ENCODE measurements at places on chromosomes 3 and 15.
A peak's percentile ranks its signal among the peaks of the same experiment; 100 is the strongest.

- DNase-seq: no peak
These were observed 82.4 kb upstream of the DLG1 start for GRCh38 chr3:197380786-197381185.

DNA sequence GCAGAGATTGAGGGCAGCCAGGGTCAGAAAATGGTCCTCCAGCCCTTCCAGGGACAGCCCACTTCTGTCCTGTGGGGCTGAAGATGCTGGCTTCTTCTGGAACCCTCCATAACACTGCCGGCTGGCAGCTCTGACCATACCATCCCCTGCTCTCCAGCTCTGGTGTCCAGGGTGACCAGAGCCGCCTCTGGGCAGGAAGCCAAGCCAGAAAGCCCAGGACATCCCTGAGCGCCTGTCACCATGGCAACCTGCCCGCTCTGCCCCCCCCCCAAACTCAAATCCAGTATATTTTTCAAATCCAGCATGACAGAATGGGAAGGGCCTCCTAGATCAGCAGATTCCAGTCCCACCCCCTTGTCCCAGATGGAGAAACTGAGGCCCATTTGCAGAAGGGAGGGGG, 420 bp upstream of the TMIE start:
- DNase-seq: no peak

DNA sequence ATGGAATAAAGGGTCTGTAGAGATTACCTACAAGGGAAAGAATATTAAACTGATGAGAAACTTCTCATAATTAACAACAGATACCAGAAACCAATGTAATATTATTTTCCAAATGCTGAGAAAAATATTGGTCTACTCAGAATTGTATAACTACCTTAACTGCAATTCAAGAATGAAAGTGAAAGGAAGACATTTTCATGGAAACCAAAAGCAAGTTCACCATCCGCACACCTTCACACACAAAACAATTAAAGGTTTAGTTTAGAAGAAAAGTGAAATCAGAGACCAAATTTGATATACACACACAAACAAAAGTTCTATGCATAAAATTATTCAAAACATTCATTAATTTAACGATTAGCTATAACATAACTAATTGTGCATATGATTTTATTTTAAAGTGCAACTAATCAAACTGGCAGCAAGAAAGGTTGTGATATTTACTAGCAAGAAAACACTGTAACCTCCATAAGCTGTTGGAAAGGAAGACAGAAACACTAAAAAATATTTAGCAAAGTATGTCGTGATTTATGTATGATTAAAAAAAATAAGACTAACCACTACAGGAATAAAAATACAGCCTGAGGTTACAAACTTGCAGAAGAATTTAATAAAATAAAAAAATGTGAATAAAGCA, 395.5 kb downstream of the FGF12 start:
- no peak for DNase-seq

DNA sequence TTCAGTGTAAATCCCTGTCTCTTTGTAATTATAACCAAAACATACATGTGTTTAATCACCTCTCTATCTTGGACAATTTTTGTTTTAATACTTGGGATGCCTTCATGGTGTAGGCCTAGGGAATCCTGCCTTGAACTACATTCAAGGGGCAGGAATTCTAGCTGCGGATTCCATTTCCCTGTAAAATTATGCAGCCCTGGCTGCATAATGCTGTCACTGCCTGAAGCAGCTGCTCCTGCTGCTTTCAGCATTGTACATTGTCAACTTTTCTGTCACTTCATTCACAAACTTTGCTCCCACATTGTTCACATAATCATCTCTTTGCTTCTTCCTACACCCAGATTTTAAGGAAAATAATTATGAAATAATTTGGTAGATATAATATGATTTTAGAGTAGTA, 638.7 kb downstream of the RBMS3 start:
- DNase-seq: no peak

DNA sequence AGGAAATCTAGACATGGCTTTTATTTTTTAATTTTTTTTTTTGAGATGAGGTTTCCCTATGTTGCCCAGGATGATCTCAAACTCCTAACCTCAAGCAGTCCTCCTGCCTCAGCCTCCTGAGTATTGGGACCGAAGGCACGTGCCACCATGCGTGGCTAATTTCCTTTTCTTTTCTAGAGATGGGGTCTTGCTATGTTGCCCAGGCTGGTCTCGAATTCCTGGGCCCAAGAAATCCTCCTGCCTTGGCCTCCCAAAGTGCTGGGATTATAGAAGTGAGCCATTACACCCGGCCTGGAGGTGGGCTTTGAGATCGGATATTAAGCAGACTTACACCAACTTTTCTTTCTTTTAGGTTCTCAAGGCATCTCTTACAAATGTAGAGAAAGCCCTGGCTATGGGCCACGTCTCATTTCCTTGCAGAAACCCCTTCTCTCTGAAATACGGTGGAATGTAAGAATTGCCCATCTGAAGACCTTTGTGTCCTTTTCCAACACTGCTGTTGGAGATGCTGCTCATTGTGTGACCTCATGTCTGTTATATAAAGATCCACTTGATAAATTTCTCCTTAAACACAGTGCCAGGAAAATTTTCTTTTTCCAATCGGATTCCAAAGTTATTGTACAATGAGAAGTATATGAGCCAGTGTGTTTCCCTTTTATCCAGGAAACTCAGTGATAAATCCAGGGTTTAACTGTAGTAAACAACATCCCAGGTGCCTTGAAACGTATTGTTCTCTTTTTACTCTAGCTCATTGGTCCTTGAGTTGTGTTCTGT, 36.8 kb upstream of the CFAP161 start:
- DNase-seq: no peak

GRCh38 chr3:185586686-185587039, 568 bp downstream of the SENP2 start:
- no peak for DNase-seq

- DNase-seq: no peak
These were observed 89.5 kb downstream of the ZMAT3 start for GRCh38 chr3:178982137-178982536.

GRCh38 chr3:196662711-196663571, 23.4 kb downstream of the NRROS start:
- no peak for DNase-seq

DNA sequence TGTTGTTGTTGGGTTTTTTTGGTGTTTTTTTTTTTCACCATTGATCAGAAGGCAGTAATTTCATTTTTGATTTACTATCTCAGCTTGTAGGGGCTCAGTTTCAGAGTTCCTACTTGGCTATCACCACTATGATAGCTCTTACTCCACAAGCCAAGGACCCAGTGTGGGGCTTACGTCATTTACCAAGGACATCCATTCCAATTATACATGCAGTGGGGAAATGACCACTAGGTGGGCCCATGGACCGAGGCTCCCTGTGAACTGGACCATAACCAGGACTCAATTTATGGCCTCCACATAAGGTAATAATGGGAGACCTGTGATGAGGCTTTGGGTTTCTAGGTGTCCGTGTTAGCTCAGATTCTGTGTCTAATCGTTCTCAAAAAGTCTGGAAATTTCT, 67.5 kb upstream of the CACNA1D start:
- no peak for DNase-seq

DNA sequence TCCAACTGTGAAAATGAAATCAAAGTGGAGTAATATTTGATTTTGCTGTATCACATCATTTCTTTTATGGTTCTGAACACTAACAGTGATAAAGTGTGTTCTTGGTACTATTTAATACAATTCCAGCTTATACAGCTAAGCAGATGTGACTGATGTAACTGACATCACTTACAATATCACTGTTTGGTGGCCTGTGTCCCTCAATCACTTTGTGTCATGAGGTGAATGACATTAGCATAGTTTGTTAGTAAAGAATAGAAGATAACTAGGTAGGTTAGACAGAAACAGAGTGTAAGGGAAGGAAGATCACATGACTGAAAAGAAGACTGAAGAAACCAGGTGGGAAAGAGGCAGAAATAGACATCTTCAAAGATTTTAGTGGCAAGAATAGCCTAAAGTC, 138.7 kb downstream of the AQP9 start:
- no peak for DNase-seq

GRCh38 chr3:133932009-133932408, 36.3 kb upstream of the RAB6B start:
- DNase-seq: no peak

DNA sequence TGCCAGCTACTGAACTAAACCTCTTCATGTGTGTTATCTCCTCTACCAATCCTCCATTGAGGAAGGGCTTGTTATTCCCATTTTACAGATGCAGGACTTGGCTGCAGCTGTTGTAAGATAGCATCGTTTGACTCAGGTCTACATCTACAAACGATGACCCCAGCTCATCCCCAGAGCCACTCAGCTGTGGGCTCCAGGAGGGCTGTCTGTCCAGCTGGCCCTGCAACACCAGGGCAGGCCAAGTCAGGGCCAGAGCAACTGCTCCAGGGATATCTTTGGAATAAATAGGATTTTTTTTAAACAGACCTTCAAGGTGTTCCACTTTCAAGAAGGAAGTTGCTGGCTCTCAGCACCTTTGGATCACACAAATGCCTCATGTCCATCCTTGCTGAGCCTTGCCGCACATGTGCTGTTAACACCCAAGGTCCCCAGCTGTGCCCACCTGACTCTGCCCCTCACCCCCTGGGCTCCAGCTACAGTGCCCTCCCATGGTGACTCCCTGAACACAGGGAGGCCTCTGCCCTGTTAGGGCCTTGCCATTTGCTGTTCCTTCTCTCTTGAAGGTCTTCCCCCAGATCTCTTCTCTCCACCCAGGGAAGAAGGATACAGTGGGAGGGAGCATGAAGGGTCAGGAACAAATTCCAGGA, 31.0 kb downstream of the ALDH1L1 start:
- DNase-seq: no peak

DNA sequence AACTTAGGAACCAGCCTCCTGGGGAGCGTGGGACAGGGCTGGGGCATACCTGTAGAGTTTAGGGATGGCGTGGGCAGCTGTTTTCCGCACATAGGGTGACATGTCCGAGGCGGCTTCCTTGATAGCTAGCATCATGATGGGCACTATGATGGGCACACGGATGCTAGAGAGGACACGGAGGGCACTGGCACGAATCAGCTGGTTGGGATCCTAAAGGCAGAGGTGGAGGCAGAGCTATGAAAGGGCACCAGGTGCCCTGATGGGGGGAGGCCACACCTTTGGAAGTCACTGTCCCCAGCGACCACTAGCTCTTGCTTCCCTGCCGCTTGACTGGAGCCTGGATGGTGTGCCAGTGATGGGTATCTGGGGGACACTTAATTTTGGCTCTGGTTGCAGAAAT, 28.3 kb downstream of the AP3B2 start:
- no peak for DNase-seq

- DNase-seq: peak; percentile 65
These were observed 353.0 kb downstream of the PLOD2 start for GRCh38 chr3:145807990-145808389.

DNA sequence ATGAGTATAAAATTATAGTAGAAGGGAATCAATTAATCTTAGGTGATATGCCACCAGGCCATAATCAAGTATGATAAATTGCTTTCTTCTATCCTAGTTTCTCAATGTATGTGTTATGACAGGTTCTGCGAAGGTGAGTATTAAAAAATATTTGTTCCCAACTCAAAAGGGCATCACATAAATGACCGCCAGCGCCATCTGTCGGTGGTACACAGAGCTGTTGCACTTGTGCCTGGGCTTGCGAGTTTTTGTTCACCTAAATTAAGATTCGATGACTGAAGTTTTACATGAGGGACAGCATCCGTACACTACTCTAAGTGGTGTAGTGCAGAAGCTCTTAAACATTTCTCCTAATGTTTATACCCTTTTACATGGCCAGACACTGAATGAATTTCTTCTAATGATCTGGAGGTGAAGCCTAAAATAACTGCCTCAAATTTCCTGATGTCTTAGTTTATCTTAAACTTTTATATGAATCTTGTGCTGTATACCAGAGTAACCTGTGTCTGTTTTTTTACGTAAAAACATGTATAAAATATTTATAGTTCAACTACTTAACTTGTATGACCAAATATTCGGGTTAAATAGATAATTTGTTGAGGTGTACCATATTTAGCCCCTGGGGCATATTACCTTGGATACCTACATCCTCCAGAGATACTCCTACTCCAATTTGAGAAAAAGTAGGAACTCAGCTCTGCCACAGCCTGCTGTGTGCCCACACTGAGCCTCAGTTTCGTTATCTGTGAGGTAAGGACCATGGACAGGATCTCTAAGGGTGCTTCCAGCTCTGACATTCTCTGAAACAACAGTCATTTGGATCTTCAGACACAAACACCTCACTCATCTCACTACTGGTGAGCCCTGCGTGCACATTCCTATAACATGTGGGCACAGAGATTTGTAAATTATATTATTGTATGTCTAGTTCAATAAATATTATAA, 365.6 kb downstream of the MAGI1 start:
- DNase-seq: peak; percentile 2

DNA sequence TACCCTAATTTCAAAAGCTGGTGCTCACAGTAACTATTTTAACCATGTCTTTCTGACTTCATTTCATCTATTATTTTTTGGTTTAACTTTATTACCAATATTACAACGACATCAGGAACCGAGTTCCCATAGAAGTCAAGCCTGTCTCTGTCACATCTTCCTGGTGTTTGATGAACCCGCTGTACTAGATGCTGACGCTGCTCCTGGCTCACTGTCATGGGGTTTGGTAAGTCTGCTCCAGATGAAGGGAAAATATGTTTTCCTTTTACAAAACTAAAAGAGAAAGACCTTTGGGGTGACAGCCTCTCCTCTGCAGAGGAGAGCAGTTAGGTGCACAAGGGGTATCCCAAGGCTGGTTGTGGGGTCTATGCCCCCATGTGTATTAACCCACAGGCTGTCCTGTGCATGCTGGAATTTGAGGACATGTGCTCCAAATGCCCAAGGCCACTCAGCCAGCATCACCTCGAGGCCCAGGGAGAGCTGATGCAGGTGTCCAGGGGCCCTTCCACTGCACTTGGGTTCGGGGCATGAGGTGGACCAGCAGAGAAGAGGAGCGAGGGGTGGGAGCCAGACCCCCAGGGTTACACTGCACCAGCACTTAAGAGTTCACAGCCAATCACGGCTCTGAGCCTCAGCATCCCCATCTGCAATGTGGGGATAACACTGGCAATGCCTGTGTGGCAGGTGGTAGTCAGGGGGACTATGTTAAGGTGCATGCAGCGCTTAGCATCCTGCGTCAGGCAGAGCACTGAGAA, 62.2 kb downstream of the ATP10A start:
- DNase-seq: no peak

Data from NCI-H226 (cell line).